ENCODE measurements at places on chromosomes 12 and 14. TPM values are rescaled to one million over a fixed set of nuclear protein-coding genes. Genes with fewer than 3 reads are reported as not detected.
A peak's percentile ranks its signal among the peaks of the same experiment; 100 is the strongest.

KRT73 gene
- total RNA-seq, result not detected

- DNase-seq, result no peak
Observed at GRCh38 chr14:70708717-70709570, 67.2 kb downstream of the TTC9 start.

DNA sequence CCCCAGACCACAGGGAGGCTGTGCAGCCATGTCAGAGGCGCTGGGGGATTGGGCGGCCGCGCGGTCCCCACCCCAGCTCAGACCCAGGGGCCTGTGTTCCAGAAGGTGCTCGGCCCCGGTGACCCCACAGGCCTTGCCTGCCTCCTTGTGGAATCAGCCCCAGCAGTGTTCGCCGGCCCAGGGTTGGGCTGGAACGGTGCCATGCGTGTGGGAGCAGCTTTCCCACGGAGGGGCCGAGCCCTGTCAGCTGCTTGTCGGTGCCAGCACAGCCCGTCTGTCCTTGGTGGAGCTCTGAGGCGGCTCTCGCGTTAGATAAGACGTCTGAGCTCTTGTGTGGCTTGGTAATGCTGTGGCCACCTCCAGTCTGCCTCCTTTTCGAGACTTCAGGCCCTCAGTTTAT is 8.5 kb downstream of the ZFYVE21 start:
- peak; percentile 85 for DNase-seq

FBLN5 gene
- 53.0 TPM for total RNA-seq

DNA sequence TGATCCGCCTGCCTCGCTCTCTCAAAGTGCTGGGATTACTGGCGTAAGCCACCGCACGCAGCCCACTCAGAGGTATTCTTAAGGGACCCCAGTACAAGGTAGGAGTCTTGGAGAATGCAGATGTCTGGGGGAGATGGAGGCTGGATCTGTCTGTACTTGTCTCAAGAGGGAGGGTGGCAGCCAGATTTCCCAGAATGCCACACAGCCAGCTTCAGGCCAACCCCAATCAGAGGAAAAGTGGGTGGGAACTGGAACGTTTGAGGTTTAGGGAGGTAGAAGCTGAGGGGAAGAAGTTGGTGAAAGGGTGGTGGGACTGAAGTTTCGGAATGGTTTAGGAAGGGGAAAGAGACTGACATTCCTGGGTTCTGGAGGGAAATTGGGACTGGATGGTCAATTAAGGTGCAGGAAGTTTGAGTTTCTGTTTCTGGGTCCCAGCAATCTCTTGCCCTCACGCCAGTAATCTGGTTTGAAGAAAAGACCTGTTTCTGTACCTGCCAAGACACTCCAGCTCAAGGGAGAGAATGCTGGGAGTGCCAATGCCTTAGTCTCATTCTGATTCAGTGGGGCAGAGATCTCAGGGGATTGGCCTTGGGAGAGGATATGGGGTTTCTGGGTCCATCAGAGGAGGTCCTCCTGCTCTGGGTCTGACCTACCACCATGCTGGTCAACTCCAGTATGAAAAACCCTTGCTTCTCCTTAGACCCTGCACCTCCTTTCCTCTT is 8.1 kb upstream of the ZNF385A start:
- DNase-seq, result no peak

GRCh38 chr12:15005064-15005463 is 32.2 kb downstream of the PDE6H start:
- DNase-seq, result no peak

- DNase-seq, result no peak
Observed at GRCh38 chr14:91363776-91364523, 53.7 kb downstream of the CCDC88C start.

- no peak for DNase-seq
Observed at GRCh38 chr12:25985316-25986175, 27.1 kb downstream of the RASSF8 start.

TFCP2 gene
- 19.3 TPM for total RNA-seq

MRPS35 gene
- total RNA-seq, result 47.6 TPM

GRCh38 chr12:128336204-128337070 is 69.5 kb downstream of the TMEM132C start:
- DNase-seq, result no peak

- DNase-seq, result no peak
Observed at GRCh38 chr14:98682033-98682432, 590.0 kb downstream of the BCL11B start.

OSBPL8 gene
- total RNA-seq, result 46.4 TPM

DNA sequence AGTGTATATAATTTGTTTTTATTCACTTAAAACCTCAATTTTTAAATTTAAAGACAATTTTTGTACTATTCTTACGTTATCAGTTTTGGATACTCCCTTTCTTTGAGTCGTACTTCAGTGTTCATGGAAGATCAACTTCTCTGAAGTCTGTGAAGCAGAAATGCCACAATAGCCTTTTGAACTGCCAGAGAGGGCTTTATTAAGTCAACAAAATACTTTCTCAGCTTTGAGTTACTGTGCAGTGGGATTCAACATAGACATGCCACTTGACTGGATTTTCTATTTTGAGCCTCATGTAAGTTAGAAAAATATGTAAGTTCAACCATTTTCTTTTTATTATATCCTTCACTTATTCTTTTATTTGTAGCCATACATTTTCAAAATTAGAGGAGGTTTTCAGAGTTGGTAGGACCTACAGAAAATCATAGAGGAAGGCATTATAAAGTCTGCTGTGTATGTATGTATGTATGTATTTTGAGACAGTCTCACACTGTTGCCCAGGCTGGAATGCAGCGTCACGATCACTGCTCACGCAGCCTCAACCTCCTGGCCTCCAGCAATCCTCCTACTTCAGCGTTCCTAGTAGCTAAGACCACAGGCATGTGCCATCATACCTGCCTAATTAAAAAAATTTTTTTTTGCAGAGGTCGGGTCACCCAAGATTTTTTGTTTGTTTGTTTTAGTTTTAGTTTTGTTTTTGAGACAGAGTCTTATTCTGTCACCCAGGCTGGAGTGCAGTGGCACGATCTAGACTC is 31.3 kb upstream of the BCAT1 start:
- DNase-seq, result no peak

GRCh38 chr14:52026901-52027300 is 37.6 kb downstream of the RTRAF start:
- DNase-seq, result no peak

KCNK10 gene
- total RNA-seq, result not detected
